Stimulated activated CD8-positive, alpha-beta memory T cell treated with anti-CD3 and anti-CD28 coated beads, Interleukin-4, amount 100 ng/mL, for 1 hour (primary cell): ENCODE measurements at places on chromosomes 5 and 9.

GRCh38 chr5:84794486-84795035 lies 409.9 kb upstream of the EDIL3 start:
- DNase-seq = no peak

DNA sequence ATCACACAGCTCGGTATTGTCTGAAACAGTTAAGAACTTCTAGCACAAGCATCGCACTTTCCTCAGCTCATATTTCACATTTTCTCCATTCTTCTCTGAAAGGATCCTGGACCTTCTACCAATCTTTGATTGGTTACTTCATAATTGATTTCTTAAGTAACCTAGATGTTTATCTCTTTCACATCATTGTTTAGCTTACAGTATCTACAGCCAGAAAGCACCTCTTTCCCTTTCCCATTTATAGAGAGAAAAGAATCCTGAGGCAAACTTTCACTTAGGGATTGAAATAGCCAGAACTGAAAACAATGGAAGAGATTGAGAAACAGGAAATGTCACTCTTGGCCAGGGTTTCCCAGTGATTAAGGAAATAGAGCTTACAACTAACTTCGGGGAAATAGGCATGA lies 2.5 kb downstream of the IL33 start:
- no peak for DNase-seq

GRCh38 chr9:129702589-129703520 lies 37.4 kb downstream of the PRRX2 start:
- no peak for DNase-seq

DNA sequence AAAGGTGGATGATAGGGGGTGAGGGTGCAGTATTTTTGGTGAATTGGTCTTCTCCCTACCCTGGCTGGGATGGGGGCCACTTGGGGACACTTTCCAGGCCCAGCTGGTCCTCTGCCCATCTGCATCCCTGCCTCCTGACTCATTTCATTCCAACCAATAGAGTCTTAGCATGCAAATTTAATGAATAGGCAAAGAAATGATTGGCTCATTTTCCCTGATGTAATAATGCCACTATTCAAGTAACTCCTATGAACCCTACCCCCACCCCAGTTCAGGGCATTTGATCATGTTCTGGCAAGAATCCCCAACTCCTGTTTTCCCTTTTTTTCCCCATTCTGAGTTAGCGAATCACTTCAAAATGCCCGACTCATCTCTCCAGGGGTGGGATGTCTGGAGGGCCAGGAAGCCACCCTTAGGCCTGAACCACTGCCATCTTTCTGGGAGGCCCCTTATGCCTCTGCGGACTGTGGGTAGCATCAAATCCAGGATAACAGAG lies 56.7 kb downstream of the PCDH1 start:
- DNase-seq = no peak

DNA sequence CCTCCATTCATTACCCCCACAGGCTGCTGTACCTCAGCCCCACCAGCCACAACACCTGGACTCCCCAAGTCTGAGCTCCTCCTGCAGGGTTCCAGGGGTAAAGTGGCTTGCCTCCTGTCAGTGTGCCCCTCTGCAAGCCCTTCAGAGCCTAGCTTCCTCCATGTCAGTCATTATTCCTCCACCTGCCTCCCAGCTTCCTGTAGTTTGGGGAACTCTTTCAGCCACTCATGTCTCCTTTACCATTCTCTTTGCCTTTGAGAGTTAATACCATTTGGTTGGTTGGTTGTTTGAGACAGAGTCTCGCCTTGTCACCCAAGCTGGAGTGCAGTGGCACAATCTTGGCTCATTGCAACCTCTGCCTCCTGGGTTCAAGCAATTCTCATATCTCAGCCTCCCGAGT lies 36.2 kb downstream of the IRF1 start:
- no peak for DNase-seq

DNA sequence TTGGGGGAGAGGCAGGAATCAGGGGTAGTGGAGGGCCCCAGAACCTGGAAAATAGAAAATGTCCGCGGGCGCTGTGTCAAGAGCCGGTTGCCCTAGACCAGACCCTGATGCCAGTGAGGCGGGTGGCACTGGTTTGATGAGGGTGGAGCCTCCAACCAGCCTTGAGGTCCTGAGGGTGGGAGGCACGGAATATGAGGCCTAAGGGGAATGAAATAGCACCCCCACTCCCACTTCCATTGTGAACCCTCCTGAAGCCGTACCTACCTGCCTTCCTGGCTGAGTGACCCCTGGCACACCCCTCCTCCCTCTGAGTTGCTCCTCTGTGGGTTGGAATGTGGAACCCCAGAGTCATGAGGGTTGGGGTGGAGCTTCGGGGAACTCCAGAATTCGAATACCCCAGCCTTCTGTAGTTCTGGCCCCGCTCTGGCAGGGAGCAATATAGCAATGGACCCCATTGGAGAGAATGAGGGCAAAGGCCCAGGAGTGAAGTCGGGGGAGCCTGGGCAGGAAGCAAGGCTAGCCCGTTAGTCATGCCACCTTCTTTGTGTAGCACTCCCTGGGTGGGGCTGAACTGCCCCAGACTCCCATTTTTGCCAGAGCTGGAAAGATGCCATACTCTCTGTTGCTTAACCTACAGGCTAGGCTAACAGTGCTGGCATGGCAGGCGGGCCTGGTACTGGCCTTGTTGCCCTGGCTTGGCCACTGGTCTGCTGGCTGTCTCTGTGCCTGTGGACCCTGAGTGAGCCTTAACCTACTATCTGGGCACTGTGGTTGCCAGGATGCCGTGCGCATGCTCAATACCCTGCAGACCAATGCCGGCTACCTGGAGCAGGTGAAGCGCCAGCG lies 1.0 kb downstream of the FPGS start:
- DNase-seq = no peak

DNA sequence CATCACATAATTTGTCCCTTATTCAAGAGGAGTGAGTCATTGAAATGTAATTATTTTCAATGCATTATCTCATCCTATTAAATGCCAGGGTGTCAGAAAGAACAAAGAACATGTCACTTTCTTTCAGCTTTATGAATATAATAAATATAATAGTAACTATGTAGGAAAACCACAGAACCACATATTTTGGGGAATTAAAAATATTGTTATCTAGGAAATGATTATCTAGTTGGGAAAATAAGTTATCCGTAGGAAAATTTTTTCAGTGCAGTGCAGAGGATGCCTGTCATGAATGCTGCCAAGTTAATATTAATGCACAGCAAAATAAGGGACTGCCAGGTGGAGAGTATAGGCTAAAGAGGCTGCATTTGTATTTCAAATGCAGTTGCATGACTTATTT lies 844.8 kb downstream of the MAT2B start:
- no peak for DNase-seq

DNA sequence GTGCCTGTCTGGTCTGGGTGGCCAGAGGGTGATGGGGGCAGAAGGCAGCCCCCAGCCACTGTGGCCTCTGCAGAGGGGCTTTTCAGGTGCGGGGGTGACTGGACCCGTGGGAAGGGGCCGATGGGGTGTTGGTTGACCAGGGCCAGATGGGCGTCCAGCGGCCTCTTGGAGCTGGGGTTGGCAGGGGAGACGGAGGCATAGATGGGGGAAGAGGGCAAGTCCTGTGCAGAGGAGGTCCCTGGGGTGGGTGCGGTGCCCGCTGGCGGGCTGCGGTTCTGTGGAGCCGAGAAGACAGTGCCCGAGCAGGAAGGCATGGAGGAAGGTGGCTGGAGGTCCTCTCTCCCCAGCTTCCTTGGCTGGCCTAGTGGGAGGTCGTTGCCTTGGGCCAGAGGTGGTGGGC lies 18.7 kb upstream of the AKNA start:
- DNase-seq = no peak

- DNase-seq = no peak
Observed at GRCh38 chr5:135318037-135318436, 81.0 kb downstream of the MACROH2A1 start.

DNA sequence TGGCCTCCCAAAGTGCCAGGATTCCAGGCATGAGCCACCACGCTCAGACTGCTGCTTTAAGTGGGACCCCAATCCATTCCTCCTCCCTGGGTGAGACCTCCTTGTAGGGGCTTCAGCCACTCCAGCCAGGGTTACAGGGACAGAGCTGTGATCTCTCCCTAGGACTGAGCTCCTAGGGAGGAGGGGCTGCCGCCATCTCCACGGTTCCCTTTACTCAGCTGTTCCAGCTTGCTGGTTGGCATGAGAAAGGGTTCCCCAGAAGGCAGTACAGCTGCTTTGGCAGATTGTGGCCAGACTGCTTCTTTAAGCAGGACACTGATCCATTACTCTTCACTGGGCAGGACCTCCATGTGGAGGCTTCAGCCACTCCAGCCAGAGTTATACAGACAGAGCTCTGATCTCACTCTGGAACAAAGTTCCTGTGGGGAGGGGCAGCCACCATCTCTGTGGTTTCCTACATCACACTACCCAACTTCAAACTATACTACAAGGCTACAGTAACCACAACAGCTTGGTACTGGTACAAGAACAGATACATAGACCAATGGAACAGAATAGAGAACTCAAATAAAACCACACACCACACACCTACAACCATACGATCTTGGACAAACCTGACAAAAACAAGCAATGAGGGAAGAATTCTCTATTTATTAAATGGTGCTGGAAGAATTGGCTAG lies 7.2 kb downstream of the INSL6 start:
- no peak for DNase-seq

DNA sequence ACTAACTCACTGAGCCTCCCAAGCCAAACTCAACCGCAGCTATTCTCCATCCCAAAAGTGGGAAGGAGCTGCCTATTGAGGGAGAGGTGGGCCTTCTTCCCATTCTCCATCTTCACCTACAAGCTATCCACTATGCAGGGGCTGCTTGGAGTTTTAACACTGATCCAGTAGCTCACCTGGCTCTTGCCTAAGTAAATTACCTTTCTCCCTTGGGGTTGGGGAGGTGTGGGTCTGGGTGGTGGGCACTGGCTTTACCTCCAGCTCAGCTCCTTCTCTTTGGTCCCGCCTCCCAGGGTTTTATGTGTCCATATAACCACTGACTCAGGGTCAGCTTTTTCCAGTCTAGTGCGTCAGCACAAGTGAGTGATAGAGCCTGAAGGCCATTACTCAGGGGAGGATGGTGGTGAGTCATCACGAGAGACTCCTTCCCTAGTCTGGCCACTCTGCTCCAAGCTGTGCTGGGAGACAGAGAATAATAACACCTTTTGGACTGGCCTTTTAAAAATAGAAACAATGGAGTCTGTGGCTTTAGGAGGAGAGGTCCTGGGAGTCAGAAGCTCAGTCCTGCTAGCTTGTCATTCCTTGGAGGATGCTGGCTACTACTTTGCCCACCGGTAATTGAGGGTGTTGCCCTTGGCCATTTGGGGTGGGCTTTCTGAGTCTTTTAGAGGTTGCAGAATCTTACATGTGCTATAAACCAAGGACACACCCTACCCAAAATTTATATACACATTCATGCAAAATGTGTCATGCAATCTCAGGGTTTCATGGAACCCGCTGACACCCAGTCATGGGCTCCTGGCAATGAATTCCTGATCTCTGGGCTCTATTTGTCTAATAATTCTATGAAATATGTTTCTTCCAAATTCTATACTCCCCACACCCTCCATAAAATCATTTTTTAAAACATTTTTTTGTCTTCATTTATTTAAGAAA lies 35.6 kb upstream of the ATP6V1G1 start:
- no peak for DNase-seq

- DNase-seq = no peak
Observed at GRCh38 chr5:16690243-16690852, 73.6 kb upstream of the RETREG1 start.

DNA sequence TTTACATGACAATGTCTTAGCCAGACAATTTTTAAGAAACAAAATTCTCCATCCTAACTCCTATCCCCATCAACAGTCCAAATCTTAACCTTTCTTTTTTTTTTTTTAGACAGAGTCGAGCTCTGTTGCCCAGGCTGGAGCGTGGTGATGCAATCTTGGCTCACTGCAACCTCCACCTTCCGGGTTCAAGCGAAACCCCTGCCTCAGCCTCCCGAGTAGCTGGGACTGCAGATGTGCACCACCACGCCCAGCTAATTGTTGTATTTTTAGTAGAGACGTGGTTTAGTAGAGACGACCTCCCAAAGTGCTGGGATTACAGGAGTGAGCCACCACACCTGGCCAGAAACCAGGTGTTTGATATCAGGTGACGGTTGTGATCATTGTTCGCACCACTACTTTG lies 10.2 kb downstream of the ABL1 start:
- no peak for DNase-seq

- no peak for DNase-seq
Observed at GRCh38 chr9:124205686-124206352, 51.9 kb upstream of the NEK6 start.

DNA sequence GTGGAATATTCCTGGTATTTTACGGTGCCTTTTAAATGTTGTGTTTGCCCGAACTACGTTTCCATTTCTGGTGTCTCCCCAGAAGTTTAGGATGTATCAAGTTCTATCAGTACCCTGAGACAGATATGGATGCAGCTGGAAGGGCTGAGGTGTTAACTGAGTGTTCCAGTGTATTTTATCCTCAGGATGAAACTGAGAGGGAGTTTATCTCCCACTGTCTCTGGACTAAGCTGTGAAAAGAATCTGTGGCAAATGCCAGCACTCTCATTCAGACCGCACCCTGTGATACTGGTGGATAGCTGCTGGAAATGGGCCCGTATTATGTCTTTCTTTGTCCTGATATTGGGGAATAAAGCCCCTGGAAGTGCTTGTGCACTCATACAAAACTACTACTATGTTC lies 887.2 kb upstream of the TYRP1 start:
- DNase-seq = no peak

DNA sequence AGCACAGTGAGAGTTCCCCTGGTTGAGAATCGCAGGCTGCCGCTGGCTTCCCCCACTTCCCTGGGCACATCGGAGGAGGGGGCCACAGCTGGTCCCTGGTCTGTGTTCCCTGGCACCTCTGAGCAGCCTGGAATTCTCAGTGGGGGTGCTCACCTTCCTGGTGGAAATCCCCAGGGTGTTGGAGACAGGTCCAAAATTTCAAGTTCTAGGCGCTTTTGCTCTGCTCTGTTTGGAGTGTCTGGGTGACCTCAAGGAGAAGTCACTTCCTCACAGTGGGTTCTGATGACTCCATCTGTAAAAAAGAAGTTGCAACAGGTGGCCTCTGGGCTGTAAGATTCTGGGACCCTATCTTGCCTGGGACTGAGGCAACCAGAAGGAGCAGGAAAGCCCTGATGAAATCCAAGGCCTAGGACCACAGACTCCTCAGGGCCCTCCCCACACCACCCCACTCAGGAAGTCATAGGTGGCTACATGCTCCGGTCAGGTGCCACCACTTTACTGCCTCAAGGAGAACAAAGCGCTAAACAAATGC lies at the start of gene TRAF1:
Gene TRAF1, minus strand, starts transcription at position 400 of the 532 bp plus-strand sequence. CDS start 721 bp downstream, outside the sequence.
- no peak for DNase-seq

- no peak for DNase-seq
Observed at GRCh38 chr9:107025260-107026035, 162.5 kb downstream of the ZNF462 start.

DNA sequence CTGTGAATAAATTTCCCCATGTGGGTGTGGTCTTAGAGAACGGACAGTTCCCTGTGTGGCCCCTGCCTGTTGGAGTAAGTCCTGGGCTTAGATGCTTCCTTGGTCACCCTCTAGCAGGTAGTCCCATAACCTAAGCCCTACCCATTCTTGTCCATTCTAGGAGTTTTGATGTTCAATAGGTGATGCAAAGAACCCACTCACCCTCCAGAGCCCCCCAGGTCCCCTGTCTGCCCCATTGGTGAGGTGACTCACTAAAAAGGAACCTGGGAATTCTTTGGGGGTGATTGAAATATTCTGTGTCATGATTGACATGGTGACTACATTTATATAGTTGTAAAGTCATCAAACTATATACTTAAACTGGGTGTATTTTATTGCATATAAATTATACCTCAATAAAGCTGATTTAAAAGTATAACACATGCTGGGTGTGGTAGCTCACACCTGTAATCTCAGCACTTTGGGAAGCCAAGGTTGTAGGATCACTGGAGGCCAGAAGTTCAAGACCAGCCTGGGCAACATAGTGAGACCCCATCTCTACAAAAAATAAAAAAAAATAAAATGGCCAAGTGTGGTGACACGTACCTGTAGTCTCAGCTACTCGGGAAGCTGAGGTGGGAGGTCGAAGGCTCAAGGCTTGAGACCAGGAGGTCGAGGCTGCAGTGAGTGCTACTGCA lies 20.8 kb upstream of the GTF3C5 start:
- no peak for DNase-seq
